Panc1 (cell line): ENCODE measurements at places on chromosomes 12 and 14.

DNA sequence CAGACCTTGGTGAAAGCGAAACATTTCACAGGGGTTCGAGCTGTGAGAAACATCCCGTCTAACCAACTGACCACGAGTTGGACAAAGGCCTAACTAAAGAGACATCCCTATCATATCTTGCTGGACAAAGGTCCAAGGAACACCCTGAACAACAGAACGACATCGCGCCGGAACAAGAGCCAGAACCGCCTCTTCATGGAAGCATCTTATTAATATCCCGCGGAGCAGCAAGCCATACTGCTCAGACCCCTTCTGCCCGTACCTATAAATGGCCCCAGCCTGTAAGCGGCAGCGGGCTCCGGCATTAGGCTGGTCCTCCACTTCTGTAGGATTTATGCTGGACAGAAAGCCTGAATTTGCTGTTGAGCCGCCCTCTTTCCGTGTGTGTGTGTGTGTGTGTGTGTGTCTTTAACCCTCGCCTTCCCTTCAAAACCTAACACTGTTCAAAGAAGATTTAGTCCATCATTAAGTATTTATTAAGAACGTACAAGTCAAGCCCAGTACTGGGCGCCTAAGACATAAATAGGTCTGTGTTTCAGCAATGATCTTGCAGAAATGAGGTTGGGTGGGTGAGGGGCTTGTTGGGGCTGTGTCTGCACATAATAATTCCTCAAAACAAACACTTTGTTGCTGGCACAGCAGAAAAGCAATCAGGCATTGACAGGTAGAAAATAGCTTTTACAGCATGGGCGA, 1.9 kb downstream of the SLC6A15 start:
- no peak for DNase-seq

DNA sequence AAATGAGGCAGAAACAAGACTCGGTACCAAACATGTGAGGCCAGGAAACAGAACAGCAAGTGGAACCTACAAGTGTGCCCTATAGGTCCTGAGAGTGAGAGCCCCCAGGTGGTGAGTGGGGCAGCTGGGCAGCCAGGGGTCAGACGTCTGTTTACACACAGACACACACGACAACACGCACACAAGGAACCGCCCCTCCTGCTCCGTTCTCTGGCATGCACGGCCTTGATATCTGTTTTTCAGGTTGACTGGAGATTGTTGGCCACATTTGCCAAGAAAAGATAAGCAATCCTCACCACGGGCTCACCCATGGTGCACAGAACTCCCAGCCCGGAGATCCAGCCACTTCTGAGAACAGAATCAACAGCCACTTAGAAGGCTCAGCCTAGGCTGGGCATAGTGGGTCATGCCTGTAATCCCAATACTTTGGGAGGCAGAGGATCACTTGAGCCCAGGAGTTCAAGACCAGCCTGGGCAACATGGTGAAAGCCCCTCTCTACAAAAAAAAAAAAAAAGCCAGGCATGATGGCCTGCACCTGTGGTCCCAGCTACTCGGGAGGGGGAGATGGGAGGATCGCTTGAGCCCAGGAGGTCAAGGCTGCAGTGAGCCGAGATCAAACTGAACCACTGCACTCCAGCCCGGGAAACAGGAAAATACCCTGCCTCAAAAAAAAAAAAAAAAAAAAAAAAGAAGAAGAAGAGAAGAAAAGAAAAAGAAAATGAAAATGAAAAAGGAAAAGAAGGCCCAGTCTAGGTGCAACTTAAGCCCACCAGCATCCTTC, 19.4 kb upstream of the EIF5 start:
- DNase-seq, result no peak

DNA sequence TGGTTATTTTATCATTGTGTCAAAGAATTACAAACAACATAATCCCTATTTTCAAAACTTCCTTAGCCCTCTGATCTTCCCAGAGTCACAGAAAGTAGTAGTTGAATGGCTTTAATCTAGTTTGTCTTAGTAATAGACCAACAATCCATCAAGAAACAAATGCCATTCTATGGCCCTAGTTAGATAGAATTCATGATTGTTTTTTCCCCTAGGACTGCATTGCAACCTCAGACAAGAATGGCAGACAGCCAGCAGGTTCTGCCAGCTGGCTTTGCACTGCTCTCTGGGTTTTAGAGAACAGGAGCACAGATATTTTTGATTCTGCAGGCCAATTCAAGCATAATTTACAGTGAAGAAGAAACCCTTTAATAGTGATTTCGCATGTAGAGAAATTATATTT, 33.8 kb downstream of the SYT1 start:
- DNase-seq, result no peak

DNA sequence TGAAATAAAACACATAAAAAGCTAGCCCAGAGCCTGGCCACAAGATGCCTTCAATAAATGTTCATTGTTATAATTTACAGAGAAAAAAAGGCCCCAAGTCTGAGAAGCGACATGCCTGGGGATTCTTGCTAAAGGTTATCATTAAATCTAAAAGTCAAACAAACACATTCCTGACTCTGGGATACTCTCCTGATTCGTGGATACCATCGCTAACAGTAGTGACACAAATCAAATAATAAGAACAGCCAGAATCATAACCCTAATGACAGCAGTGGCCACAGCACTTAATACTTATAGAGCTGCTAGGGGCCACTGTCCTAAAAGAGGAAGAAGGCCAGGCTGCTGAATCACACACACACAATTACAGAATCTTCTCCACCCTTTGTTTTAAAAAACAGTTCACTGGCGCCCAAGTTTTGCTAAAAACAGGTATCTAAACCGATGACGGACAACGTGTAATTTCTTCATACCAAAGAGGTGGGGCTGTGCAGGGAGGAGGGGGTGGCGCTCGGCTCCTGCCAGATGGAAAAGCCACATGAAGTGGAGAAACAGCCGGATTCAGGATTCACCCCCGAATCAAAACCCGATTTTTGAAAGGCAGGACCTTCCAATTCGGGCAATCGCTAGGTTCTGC, 1.2 kb downstream of the CLIP1 start:
- DNase-seq, result no peak

- DNase-seq, result no peak
These were observed 104.2 kb upstream of the RMST start for GRCh38 chr12:97358361-97358760.
